ENCODE measurements at places on chromosomes 5 and 9. TPM values are rescaled to one million over a fixed set of nuclear protein-coding genes. Genes with fewer than 3 reads are reported as not detected.

CNTLN gene
- total RNA-seq = 0.25 TPM

ZFR gene
- 45.1 TPM for total RNA-seq

DNA sequence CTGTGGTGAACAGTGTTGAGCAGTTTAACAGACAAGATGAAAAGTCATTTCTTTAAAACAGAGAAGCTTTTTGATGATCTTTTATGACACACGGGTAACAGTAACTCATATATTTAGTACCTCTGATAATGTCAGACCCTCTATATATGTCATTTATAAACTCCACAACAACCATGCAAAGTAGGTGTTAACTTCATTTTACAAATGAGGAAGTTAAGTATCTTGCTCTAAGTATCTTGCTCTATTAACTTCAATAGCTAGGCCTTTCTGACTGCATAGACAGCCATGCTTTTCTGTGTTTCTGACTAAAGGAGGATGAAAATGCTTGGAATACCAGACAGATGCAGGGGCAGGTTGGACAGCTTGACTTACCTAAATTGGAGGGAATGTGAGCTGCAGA lies 1.8 kb downstream of the NUDT2 start:
- H3K27me3 ChIP-seq = no peaks in the 10 kb centered on the region
- H3K4me1 ChIP-seq = peaks cover 46% of the 10 kb centered on the region
- H3K4me3 ChIP-seq = no peak overlapping the region
- no peak overlapping the region for H3K27ac ChIP-seq

- no peaks in the 10 kb centered on the region for H3K36me3 ChIP-seq
- no peak overlapping the region for H3K4me3 ChIP-seq
- no peak for DNase-seq
- no peaks in the 10 kb centered on the region for H3K27me3 ChIP-seq
- H3K4me1 ChIP-seq = no peaks in the 10 kb centered on the region
- no peak overlapping the region for H3K27ac ChIP-seq
Measured at GRCh38 chr9:24398466-24398865, 147.2 kb downstream of the IZUMO3 start.

DNA sequence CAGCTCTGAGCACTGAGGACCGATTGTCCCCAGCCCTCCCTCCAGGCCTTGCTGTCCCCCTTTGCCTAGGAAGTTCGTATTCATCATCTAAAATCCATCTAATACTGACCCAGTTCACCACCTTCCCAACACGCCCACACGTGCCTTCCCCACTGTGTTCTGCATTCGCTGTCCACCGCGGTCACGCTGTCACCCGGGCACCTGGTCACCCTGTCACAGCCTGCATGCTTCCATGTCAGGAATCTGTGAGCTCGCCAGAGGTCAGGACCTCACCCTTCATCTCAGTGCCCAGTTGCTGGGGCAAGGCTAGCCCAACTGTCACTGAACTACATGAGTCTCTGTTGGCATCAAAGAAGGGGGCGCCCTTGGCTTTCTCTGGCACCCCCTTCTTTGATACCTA lies 82.9 kb upstream of the RUFY1 start:
- no peak for DNase-seq
- no peaks in the 10 kb centered on the region for H3K4me1 ChIP-seq
- no peaks in the 10 kb centered on the region for H3K27me3 ChIP-seq
- H3K4me3 ChIP-seq = no peak overlapping the region

DNA sequence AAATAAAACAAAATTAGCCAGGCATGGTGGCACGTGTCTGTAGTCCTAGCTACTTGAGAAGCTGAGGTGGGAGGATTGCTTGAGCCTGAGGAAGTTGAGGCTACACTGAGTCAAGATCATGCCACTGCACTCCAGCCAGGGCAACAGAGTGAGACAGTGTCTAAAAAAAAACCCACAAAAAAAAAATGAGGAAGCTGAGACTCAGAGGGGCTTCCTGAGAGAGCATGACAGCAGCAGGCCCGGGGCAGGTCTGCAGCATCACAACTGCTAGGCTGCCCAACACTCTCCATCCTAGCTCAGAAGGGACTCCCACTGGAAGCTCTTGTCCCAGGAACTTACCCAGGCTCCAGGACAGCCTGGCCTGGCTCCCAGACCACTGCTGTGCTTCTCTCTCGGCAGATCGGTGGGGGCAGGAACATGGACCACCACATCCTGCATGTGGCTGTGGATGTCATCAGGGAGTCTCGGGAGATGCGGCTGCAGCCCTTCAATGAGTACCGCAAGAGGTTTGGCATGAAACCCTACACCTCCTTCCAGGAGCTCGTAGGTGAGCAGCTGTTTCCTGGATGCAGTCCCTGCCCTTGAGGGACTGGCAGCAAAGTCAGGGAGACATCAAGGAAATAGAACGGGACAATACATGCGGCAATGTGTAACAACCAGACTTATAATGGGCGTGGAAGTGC lies 19.1 kb downstream of the PTGS1 start:
- H3K4me1 ChIP-seq = no peaks in the 10 kb centered on the region
- H3K27ac ChIP-seq = no peak overlapping the region

DNA sequence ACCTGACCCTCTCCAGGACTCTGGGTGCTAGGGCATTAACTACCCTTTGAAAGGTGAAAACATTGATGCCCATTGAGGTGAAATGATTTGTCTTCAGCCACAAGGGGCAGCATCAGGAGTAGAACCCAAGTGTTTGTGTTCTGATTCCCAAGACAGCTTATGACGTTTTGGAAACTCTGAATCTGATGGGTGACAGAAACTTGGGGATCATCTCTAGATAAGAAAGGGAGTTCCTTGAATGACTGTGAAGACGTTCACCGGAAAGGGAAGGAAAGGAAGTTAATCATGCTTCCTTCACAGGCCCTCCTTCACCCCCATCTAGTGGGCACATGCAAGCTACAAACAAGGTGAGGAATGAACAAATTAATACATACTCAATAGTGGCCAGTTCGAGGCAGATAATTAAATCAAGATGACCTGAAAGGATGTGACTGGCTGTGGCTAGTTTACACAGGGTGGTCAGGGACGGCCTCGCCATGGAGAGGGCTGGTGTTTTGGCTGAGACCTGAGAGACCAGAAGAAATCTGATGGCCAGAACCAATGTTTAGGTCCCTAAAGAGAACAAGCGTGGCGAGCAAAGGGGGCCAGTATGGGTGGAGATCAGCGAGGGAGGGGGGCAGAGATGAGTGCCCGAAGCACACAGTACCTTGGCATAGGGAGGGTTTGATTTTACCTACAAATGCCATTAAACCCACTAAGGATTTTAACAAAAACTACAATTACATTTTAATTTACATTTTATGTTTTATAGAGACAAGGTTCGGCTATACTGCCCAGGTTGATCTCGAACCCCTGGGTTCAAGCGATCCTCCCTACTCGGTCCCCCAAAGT lies 937 bp upstream of the SLC26A2 start:
- H3K27ac ChIP-seq = peak overlapping the region; percentile 86
- DNase-seq = peak; percentile 37
- peaks cover 36% of the 10 kb centered on the region for H3K4me1 ChIP-seq

DNA sequence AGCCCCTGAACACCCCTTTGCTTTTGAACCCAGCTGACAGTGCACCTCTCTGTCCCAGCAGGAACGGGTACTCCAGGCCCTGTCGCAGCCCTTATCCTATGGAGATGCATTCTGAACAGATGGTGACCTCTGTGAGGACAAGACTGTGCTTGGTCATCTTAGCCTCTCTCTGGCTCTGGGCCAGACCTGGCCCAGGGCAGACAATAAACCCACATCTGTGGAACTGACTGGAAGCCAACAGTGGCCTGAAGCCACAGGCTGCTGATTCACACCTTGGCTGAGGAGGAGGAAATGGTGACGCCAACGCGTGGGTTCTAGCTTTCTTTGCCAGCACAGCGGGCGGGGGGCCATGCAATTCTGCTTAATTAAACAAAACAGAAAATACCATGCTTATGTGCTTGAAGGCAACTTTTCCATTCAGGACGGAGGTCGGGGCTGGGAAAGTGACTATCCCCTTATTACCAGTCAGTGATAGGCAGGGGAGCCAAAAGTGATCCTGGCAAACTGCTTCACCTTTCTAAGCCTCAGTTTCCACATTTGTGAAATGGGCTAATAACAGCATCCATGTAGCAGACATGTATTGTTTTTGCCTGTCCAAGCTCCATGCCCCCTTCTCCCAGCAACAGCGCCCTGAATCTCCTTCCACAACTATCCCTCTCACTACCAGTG lies 10.8 kb downstream of the SH3PXD2B start:
- DNase-seq = peak; percentile 61
- no peak overlapping the region for H3K27ac ChIP-seq
- peaks cover 26% of the 10 kb centered on the region for H3K27me3 ChIP-seq
- no peak overlapping the region for H3K4me3 ChIP-seq
